ENCODE measurements at places on chromosomes 5 and 9.

DNA sequence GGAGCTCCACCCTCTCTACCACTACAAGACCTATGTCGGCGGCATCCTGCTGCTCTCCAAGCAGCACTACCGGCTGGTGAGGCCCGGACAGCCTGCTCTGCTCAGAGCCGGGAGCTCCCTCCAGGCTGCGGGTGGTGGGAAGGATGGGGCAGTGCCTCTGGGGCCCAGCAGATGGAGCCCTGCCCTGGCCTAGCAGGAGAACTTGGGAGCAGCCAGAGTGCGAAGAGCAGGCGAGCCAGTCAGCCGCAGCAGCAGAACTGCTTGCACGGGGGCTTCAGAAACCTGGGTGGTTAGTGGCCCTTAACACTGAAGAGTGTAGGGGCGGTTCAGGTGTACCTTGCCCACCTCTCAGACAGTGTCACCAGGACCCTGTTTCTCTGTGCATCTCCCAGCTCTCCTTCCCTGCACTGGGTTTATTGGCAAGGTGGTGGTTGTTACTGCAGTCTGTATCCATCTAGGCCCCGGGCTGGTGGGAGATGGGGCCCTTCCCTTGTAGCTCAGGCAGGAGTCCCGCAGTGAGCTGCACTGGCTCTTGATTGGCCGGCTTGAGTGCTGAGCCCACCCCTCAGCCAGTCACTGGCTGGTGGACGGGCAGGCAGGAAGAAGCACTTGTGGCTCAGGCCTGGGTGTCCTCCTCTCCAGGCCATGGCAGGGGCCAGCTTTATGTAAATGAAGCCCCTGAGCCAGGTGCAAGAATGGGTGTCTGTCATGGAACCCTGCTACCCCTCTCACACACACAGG is 7.7 kb downstream of the B4GALT7 start:
- DNase-seq: peak; percentile 94

DNA sequence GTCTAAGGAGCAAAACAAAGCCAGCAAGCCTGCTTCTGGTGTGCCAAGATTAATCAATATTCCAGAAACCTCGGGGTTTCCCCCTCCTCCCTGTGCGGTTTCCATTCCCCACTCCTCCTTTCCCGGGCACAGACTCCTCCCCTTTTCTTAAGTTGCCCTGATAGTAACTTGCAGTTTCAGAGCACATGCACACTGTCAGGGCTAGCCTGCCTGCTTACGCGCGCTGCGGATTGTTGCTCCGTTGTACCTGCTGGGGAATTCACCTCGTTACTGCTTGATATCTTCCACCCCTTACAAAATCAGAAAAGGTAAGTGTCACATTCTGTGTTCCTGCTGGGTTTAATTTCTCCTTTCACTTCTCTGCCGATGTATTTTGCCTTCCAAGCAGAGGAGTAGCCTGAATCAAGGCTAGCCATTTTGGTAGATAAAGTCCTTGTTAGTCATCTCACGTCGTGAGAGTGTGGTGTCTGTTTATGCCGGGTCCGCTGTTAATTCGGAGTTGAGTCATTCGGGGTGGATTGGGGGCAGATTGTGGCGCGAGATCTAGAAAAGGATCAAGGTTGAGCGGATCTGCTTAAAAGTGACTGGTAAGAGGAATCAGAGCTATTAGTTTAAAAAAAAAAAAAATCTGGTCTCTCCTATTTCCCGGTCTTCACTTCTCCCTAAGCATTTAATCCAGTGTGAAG is at the start of gene SLC1A3:
SLC1A3 (plus strand) TSS at position 179 of the 686 bp plus-strand sequence. CDS start 1,818 bp downstream, outside the sequence.
- peak; percentile 72 for DNase-seq

DNA sequence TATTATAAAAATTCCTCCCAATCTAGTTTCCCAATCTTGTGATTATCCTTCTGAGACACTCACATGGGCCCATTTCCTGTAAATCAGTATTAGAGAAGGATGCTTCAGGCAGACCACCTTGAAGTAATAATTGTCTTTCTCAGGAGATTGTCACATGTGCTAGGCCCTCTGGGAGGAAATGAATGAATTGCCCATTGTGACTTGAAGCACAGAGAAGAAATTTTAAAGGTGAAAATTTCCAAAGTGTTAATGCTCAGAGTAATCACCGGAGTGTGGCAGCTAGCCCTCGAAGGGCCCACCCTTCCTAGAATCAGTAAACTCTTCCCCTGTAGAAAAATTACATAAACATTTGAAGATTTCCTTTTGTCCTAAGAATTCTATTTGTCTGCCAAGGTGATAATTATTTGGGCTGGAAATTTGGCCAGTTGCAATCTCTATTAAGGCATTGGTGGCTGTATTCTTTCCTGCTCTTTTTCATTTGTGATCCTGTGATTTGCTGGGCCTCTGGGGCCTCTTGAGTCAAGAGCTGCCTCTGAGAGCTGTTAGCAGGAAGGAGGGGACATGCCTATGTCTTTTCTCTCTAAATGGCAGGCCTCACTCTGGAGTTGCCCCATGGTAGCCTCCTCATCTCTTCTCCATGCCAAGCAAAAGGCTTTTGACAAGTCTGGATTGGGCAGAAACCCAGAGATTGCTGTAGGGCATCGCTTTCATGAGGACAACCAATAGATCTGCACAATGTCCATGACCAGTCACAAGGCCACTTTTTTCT is 371.5 kb upstream of the ACTBL2 start:
- no peak for DNase-seq

DNA sequence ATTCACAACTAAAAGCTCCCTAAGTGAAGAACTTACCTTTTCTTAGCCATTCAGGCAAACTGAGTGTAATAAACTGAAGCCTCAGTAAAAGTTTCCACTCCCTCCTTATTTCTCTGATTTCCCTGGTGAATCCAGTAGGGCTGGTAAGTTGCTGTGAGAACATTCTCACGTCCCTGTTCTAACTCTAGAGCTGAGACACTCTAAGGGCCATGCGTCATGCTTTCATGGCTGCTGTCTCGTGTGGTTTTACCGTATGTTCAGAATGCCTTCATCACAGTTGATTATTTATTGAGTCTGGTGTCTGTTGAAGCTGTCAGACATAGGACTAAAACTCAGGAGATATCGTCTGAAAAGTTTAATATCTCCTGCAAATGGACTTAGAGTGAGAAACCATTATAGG is 1.3 kb downstream of the OR2S2 start:
- no peak for DNase-seq

DNA sequence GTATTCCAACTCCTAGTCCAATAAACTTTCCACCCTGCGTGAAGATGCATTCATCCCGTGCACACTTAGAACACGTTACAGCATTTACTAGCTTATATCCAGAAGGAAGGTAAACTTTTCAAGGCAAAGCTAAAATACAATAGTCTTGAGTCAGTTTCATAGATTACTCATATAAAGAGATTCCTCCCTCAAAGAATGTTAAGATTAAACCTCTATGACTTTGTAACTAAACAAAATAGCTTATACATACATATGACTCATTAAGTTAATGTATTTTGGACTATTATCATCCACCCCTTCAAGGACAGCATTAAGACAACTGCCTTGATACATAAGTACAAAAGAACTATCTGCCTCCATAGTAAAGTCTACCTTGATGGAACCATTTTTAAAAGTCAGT is 36.1 kb downstream of the TLE1 start:
- no peak for DNase-seq

- peak; percentile 69 for DNase-seq
These were observed 27.5 kb downstream of the SH3TC2 start for GRCh38 chr5:149035372-149035790.

GRCh38 chr5:64273276-64273675 is 107.6 kb downstream of the RNF180 start:
- DNase-seq: no peak

DNA sequence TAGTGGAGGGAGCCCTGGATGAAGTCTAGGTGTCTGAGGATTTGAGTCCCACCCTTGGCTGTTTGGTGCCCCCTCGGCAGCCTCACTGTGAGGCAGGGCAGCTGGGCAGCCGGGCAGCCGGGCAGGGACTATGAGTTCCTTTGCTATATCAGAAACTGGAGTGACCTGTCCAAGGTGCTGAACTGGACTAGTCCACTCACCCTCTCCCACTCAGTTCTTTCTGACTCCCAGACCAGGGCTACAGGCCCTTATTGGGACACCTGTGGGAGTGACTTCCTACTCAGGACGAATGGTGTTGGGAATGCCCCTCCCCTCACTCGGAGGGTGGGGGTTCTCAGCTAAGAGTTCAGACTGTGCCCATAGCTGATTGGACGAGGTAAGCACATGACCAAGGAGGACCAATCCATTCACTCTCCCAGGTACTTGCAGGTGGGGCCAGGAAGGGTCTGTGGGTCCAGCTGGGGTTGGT is 34.1 kb upstream of the RAPGEF1 start:
- DNase-seq: peak; percentile 88
